Effector memory CD8-positive, alpha-beta T cell (primary cell): ENCODE measurements at places on chromosomes 6 and 20.

- DNase-seq, result no peak
- peaks cover 11% of the 10 kb centered on the region for H3K27me3 ChIP-seq
- H3K36me3 ChIP-seq, result no peaks in the 10 kb centered on the region
- H3K4me3 ChIP-seq, result no peak overlapping the region
- H3K4me1 ChIP-seq, result no peaks in the 10 kb centered on the region
Measured at GRCh38 chr6:40116832-40117231, 182.6 kb upstream of the MOCS1 start.

DNA sequence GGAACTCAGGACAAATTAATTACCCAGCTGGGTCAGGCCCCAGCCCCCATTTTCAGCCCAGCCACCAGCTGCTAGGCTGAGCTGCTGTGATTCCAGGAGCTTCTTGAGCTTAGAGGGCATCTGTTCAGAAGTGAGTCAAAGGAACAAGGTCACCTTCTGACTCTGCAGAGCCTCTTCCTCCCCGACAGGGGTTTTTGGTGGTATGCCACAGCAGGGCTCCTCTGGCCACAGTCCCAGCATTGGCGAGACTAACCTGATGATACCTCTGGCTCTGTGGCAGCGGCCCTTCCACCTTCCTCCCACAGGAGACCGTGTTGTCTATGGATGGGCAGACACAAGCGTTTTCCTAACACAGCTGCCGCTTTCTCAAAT is 39.7 kb downstream of the ZC3H12D start:
- no peak overlapping the region for H3K27ac ChIP-seq
- no peaks in the 10 kb centered on the region for H3K4me1 ChIP-seq
- DNase-seq, result no peak
- H3K36me3 ChIP-seq, result peaks cover 6% of the 10 kb centered on the region

GRCh38 chr20:62388839-62389600 is 2.1 kb downstream of the RPS21 start:
- H3K4me1 ChIP-seq, result peaks cover 34% of the 10 kb centered on the region
- H3K4me3 ChIP-seq, result peak overlapping the region; percentile 88
- no peaks in the 10 kb centered on the region for H3K27me3 ChIP-seq
- peaks cover 43% of the 10 kb centered on the region for H3K36me3 ChIP-seq
- no peak overlapping the region for H3K27ac ChIP-seq

GRCh38 chr6:134058622-134059366 is 6.4 kb upstream of the SLC2A12 start:
- no peak for DNase-seq
- H3K36me3 ChIP-seq, result no peaks in the 10 kb centered on the region
- H3K27ac ChIP-seq, result no peak overlapping the region

- no peak for DNase-seq
- H3K4me1 ChIP-seq, result no peaks in the 10 kb centered on the region
- H3K36me3 ChIP-seq, result no peaks in the 10 kb centered on the region
- H3K4me3 ChIP-seq, result no peak overlapping the region
- H3K27ac ChIP-seq, result no peak overlapping the region
Measured at GRCh38 chr6:37602801-37603200, 94.9 kb downstream of the MDGA1 start.

DNA sequence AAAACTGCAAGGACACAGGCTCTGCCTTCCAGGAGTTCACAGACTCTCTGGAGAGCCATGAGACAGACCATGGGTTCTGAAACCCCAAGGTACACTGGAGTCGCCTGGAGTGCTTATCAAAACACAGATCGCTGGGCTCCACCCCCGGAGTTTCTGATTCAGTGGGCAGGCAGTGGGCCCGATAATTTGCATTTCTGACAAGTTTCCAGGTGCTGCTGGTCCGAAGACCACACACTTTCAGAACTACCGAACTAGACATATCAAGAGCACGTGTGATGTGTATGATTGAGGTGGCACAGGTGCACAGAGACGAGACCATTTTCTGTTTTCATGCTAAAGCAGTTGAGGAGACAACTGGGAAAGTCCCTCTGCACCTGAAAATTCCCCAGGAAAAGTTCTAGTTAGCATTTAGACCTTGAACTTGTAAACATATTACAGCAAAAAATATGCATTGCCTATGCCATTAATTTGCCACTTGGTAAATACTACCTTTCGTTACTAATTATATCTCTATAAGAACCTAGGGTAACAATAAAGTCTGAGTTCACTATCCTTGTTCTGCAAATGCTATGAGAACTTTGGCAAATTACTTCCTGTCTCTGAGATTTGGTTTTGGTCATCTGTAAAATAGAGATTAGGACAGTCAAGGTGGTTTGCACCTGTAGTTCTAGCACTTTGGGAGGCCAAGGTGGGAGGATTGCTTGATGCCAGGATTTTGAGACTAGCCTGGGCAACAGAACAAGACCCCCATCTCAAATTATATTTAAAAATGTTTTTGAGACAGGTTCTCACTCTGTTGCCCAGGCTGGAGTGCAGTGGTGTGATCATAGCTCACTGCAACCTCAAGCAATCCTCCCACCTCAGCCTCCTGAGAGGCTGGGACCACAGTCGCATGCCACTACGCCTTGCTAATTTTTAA is 14.3 kb upstream of the PIM1 start:
- H3K27ac ChIP-seq, result no peak overlapping the region
- H3K27me3 ChIP-seq, result no peaks in the 10 kb centered on the region
- H3K36me3 ChIP-seq, result no peaks in the 10 kb centered on the region
- peak overlapping the region; percentile 60 for H3K4me3 ChIP-seq
- H3K4me1 ChIP-seq, result peaks cover 10% of the 10 kb centered on the region
- no peak for DNase-seq

- H3K4me1 ChIP-seq, result peaks cover 4% of the 10 kb centered on the region
- DNase-seq, result no peak
- no peak overlapping the region for H3K27ac ChIP-seq
- H3K4me3 ChIP-seq, result no peak overlapping the region
- H3K36me3 ChIP-seq, result peaks cover 24% of the 10 kb centered on the region
Measured at GRCh38 chr6:28269492-28269891, 2.5 kb downstream of the ZSCAN26 start.

DNA sequence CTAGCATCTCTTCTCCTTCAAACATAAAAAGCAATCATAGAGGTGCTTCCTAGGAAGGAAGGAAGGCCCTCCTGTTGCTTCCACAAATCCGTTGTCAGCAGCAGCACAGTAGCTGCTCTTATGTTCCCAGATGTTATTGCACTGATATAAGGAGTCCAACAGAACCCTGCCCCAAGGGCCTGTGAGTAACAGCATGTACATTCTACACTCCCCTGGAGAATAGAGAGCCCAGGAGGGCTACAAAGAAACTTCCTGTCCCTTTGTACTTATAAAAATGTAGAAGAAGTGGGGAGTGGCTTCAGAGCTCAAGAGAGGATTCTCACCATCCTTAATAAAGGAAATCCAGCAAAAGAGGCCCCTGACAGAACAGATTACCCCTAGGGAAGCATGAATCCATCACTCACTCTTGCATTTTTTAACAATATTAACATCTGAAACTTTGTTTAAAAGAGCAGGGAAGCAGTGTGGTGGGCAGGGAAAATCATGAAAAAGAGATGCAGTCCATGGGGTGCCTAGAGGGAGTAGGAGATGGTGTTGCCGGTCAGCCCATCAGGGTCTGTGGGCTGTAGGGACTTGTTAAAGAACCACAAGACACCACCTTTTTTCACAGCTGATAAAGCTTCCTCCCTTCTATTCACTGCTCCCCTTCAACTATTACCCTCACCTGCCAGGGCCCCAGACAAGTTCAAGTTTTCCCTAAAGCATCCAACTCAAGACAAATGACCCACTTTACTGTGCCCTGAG is 104.5 kb upstream of the ADGRF1 start:
- H3K27me3 ChIP-seq, result peaks cover 28% of the 10 kb centered on the region
- no peaks in the 10 kb centered on the region for H3K36me3 ChIP-seq
- no peak for DNase-seq
- H3K27ac ChIP-seq, result no peak overlapping the region

DNA sequence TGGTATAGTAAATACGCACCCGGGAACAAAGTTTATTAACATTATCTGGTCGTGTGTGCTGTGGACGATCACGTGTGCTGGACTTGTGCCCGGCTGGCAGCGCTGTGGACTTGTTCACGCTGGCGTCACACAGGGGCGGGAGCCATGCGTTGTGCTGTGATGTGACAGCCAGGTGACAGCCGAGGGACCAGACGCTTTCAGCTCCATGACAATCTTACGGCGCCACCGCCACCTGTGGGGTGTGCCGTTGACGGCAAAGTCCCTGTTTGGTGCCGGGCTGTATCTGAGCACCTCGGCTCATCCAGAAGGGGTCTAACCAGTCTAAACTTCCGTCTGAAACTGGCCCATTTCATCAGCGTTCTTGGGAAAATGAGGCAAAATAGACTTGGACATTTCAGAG is 25.2 kb downstream of the DLL1 start:
- no peaks in the 10 kb centered on the region for H3K4me1 ChIP-seq
- H3K4me3 ChIP-seq, result no peak overlapping the region
- peaks cover 4% of the 10 kb centered on the region for H3K36me3 ChIP-seq
- peaks cover 52% of the 10 kb centered on the region for H3K27me3 ChIP-seq
- no peak for DNase-seq

- H3K27ac ChIP-seq, result no peak overlapping the region
- H3K4me3 ChIP-seq, result no peak overlapping the region
- H3K4me1 ChIP-seq, result no peaks in the 10 kb centered on the region
- no peak for DNase-seq
Measured at GRCh38 chr6:147551976-147552375, 43.5 kb downstream of the SAMD5 start.

DNA sequence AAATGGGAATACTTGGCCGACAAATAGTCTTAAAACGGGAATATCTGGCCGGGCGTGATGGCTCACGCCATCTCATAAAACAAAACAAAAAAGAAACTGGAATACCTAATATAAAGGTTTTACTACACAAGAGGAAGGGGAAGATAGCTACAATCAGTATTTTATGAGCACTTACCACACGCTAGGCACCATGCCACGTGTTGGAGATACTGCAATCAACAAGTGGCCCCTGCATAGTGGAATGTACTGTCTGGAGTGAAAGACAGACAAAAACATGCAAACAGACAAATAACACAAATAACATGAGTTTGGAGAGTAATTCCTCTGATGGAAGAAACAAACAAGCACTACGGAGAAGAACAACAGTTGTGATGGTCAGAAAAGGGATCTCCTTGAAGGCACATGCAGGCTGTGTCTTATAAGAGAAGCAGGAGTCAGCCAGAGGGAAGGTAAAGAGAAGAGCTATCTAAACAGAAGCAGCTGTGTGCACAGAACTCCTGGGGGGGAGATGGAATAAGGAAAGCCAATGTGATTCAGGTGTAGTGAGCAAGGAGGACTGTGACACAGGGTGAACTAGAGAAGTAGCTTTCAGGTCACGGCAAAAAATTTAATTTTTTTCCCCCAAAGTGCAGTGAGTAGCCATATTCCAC is 39.1 kb upstream of the AKIRIN2 start:
- peaks cover 23% of the 10 kb centered on the region for H3K4me1 ChIP-seq
- peaks cover 7% of the 10 kb centered on the region for H3K36me3 ChIP-seq
- no peak overlapping the region for H3K4me3 ChIP-seq
- peak overlapping the region; percentile 9 for H3K27ac ChIP-seq
- no peaks in the 10 kb centered on the region for H3K27me3 ChIP-seq

DNA sequence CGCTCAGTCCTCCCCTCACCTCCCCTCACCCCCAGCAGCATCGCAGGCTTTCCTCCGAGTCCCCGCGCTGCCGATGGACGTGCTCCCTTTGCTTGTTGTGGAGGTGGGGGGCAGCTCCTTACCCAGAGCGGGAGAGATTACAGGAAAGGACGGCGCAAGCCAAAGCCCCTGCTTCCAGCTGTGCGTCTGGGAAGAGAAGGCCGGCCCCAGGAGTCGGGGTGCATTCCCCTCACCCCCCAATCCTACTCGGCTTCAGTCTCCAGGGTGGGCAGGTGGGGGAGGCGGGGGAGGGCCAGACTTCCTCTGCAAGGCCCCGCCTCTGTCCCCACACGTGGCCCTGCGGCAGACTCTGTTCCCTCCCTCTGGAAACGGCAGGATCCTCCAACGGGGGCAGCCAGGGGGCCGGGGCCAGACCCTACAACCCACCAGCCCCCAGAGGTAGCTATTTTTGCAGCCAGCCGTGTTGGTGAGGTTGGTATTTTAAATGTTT is 43.6 kb downstream of the NTSR1 start:
- H3K36me3 ChIP-seq, result no peaks in the 10 kb centered on the region
- no peak overlapping the region for H3K27ac ChIP-seq
- H3K27me3 ChIP-seq, result no peaks in the 10 kb centered on the region

GRCh38 chr6:156826290-156826955 is 49.2 kb downstream of the ARID1B start:
- DNase-seq, result no peak
- H3K4me1 ChIP-seq, result peaks cover 83% of the 10 kb centered on the region
- peak overlapping the region; percentile 11 for H3K27ac ChIP-seq
- H3K4me3 ChIP-seq, result no peak overlapping the region
- H3K36me3 ChIP-seq, result peaks cover 23% of the 10 kb centered on the region

- no peak overlapping the region for H3K4me3 ChIP-seq
- no peak for DNase-seq
- H3K36me3 ChIP-seq, result no peaks in the 10 kb centered on the region
- no peaks in the 10 kb centered on the region for H3K4me1 ChIP-seq
- peaks cover 24% of the 10 kb centered on the region for H3K27me3 ChIP-seq
Measured at GRCh38 chr6:106692112-106692818, 62.9 kb downstream of the QRSL1 start.

GRCh38 chr6:129678463-129678862 is 31.5 kb downstream of the ARHGAP18 start:
- no peaks in the 10 kb centered on the region for H3K27me3 ChIP-seq
- DNase-seq, result no peak
- no peaks in the 10 kb centered on the region for H3K36me3 ChIP-seq
- H3K27ac ChIP-seq, result peak overlapping the region; percentile 81
- peaks cover 26% of the 10 kb centered on the region for H3K4me1 ChIP-seq
- H3K4me3 ChIP-seq, result no peak overlapping the region

- no peak for DNase-seq
- no peak overlapping the region for H3K4me3 ChIP-seq
- no peak overlapping the region for H3K27ac ChIP-seq
- peaks cover 31% of the 10 kb centered on the region for H3K27me3 ChIP-seq
- no peaks in the 10 kb centered on the region for H3K4me1 ChIP-seq
Measured at GRCh38 chr6:17820055-17820454, 113.3 kb upstream of the NUP153 start.

DNA sequence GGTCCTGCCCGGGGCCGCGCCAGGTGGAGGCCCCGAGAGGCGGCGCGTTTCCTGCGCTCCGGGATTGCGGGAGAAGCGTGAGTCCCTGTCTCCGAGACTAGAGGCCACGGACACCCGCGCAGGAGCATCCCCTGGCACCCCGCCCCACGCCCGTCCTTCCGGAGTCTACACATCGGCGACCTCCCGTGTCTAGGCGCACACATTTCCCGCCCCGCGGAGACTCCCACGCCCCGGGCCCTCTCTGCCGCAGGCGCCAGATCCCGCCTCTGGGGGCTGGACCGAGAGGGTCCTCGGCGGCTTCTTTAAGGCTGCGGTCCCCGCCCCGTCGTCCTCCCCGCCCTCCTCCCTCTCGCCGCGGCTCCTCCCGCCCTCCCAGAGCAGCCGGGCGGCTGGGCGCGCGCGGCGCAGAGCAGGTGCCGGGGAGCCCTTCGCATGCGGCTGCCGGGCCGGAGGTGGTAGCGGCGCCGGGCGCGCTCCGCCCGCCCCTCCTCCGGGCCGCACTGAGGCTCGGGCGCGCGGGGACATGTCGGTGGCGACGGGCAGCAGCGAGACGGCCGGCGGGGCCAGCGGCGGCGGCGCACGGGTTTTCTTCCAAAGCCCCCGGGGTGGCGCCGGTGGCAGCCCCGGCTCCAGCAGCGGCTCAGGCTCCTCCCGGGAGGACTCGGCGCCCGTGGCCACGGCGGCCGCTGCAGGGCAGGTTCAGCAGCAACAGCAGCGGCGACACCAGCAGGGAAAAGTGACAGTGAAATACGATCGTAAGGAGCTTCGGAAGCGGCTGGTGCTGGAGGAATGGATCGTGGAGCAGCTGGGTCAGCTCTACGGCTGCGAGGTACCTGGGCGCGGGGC is at the start of gene PPP1R14C:
Gene PPP1R14C (plus strand): TSS at position 375 of the 846 bp plus-strand sequence. CDS start 149 bp downstream, at position 524.
- H3K4me3 ChIP-seq, result peak within 1 kb of the TSS; percentile 75
- no peak for DNase-seq
- H3K4me1 ChIP-seq, result peaks cover 13% of the 10 kb centered on the region
- peaks cover 4% of the 10 kb centered on the region for H3K36me3 ChIP-seq
- H3K27me3 ChIP-seq, result peaks cover 90% of the 10 kb centered on the region
- H3K27ac ChIP-seq, result no peak within 1 kb of the TSS
